ENCODE measurements at places on chromosomes 11 and 22.

DNA sequence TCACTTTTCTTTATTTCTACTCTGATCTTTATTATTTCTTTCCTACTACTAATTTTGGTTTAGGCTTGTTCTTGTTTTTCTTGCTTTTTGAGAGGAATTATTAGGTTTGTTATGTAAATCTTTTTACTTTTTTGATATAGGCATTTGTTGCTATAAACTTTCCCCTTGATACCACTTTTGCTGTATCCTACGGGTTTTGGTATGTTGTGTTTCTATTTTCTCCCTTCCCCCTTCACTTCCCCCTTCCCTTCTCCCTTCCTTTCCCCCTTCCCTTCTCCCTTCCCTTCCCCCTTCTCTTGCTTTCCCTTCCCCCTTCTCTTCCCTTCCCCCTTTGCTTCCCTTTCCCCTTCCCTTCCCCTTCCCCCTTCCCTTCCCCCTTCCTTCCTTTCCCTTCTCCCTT, 529.6 kb downstream of the RAB38 start:
- DNase-seq, result no peak

DNA sequence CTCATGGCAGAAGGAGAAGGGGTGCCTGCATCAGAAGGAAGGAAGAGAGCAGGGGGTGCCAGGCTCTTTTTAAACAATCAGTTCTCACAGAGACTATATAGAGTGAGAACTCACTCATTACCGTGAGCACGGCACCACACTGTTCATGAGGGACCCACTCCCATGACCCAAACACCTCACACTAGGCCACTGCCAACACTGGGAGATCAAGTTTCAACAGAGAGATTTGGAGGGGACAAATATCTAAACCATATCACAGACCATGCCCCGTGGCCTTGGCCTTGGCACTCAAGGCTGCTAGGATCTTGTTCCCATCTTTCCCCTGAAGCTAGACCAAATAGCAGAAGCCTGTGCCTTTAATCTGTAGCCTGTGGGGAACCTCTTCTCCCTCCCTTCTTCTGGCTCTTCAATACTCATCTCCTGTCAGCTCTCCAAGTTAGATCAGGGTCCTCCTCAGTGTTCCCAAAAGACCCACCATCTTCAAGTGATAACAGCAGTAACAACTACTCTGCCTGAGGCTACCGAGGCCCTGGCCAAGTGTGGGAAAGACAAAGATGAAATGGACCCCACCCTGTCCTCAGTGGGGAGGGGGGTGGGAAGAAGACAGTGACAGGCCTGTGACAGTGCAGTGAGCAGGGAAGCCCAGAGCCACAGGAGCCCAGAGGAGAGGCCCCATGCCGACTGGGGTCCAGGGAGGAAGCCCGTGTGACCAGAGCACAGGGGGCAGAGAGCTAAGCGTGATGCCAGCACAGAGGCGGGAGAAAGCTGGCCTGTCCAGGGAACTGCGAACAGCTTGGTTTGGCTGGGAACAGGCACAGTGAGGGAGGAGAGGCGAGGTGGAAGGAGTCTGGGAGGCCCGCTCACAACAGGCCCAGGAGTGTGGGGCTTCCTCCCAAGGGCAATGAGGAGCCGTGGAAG, 72.6 kb downstream of the MYO7A start:
- peak; percentile 40 for DNase-seq

DNA sequence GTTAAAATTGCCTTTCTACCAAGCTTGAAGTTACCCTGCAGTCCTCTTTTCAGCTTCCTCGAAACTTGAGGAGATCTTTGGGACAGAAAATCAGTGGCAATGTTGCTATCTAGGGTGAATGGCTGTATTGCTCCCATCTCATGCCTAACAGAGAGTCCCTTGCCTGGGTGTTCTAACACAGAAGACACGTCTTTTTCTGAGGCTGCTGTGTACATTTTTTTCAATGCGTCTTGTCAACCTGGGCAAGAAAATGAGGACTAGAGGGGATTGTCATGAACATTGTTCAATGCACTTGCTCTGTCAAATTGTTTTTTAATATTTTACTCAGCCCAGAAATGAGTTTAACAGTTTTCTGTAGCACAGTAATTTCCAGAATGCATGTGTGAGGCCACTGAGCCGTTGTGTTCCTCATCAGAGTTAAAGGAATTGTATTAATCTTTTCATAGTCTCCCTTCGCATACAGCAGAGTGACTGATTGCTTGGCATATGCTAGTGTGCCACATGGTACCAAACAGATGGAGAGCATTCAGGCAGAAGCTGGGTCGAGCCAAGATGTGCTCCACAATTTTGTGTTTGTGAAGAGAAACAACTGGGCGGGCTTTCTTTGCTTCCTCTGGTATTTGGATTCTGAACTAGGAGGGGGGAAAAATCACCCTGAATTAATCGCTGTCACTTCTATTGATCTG, 86.0 kb downstream of the CASP12 start:
- DNase-seq, result no peak

- DNase-seq, result no peak
Observed at GRCh38 chr11:93747122-93747521, 5.7 kb downstream of the C11orf54 start.

GRCh38 chr22:40310081-40310767, 36.1 kb upstream of the ADSL start:
- peak; percentile 70 for DNase-seq

DNA sequence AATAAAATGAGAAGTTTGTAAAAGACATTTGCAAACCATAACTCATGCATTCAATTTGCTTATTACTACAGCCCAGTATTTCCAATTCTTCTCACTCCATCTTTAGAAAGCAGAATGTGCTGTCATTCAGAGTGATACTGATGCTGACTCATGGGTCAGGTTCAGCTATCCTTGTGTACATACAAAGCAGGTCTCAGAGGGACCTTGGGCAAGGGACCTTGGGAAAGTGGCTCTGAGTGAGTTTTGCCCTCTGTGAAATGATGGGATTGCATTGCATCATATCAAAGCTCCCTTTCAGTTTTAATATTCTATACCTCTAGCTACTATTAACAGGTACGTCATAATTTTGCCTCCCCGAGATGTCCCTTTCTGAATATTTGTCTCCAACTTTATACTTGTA, 848.7 kb downstream of the OPCML start:
- DNase-seq, result no peak

DNA sequence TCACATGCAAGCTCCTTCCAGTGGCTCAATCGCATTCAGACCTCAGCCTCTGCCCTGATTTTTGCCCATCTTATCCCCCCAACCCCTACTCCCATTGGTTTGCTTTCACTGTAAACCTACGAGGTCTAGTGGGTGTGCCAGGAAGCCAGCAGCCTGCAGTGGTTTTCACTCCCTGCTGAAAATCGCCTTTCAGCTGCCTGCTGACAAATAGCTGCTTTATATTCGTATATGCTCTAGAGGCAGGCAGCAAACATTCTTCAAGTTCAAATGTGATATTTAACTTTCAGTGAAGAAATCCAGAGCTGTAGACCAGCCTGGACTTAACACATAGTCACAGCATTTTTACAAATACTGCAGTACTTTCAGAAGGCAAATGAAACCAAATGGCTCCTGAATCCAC, 92.8 kb upstream of the APOA1 start:
- DNase-seq, result no peak

DNA sequence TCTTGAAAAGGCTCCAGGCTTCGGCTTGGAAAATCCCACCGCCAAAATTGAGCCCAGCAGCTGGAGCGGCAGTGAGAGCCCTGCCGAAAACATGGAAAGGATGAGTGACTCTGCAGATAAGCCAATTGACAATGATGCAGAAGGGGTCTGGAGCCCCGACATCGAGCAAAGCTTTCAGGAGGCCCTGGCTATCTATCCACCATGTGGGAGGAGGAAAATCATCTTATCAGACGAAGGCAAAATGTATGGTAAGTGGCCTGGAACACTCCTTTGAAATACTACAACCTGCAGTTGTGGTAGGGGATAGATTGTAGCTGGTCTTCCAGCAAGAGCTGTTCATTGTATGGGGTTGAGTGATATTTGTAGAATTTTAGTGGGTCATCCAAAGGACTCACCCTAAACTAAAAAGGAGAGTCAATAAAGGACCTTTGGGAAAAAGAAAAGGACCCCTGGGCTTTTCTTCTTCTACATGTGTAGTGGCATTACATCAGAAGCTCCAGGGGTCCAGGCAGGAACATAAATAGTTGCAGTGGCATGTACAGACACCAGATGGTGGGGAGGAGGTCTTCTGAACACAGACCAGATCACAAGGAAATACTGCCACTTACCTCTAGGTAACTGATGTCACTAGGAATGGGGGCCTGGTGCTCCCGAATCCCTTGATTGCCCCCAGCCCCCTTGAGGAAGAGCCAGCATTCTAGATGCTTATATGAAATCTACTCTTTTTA, 90.1 kb downstream of the TEAD1 start:
- no peak for DNase-seq

Measured in sciatic nerve (tissue), 2 donors.